ENCODE measurements at places on chromosomes 2 and 18.

GRCh38 chr2:75055142-75055819, 96.8 kb downstream of the POLE4 start:
- no peak for DNase-seq

DNA sequence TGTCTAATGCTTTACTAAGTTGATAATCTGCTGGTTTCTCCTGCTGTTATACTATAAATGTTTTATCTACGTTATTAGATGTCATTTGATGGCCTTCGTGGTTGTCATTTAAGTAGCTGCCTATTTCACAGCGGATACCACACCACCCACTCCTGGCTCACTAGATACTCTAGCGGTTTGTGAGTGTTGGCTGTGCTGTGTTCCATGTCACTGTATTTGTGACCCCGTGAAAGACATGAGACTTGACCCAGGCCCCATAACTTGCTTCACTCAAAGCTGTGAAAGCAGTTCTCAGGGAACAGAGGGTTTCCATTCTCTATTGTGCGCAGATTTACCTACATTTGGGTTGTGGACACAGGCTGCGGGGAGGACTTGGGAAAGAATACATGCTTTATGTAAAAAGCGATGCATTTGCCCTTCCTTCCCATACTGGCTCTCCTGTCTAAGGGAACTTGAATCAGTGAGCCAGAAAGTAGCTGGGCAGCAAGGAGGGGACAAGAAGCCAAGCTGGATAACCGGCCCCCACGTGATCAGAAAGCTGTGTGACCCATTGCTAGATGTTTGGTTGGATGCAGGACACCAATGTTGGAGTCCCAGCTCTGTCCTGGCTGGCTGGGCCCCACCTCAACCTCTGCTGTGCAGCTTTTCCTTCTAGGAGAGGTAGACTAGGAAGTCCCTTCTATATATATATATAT, 52.2 kb downstream of the PLB1 start:
- peak; percentile 43 for DNase-seq

DNA sequence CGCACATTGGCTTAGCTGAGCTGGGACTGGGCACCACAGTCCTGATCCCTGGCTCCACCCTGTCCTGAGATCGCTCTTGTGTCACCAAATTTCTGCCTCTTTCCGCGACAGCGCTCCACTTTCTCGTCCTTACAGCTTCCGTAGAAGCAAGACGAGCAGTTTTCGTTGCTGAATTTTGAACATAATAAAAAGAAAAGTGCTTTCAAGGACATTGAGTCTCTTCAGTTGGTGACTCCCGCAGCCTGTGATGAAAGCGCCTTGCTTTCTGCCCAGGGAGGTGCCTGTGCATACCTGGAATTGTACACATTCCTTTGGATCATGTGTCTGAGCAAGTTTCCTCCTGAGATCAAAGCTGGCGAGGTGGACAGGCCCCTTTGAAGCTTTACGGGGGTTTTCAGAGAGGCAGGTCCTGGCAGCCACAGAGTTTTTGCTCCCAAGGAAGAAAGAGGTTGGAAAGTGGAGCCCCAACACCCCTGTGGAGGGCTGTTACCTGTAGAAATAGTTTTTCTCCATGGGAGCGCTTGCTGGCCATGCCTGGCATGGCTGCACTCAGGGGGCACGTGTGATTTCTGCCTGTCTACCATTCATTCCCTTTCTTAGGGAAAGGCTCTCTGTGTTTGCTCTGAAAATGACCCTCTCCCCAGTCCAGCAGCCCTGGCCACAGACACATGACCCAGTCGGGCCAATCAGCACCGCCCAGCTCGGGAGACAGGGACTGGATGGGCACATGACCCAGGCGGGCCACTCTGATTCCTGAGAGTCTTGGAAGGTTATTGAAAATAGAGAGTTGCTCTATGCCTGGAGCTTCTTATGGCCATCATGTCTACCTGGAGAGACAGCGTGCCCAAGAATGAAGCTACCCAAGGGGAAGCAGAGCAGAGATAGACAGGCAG, 115.6 kb upstream of the OTOS start:
- no peak for DNase-seq

DNA sequence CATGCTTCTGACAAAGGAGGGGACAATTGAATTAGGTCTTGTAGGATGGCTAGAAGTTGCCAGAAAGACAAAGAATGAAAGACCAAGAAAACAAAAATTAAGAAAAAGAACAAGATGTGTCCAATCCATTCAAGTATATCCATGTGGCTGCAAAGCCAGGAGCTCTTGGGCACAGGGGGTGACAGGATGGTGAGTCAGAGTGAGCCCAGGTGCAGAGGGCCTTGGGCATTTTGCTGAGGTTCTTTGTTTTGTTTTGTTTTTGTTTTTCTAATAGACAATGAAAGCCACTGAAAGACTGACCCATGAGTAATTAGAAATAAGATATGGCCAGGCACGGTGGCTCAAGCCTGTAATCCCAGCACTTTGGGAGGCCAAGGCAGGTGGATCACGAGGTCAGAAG, 104.6 kb upstream of the KLHL29 start:
- DNase-seq, result no peak

- no peak for DNase-seq
Observed at GRCh38 chr2:36792951-36793350, 96.4 kb downstream of the VIT start.

DNA sequence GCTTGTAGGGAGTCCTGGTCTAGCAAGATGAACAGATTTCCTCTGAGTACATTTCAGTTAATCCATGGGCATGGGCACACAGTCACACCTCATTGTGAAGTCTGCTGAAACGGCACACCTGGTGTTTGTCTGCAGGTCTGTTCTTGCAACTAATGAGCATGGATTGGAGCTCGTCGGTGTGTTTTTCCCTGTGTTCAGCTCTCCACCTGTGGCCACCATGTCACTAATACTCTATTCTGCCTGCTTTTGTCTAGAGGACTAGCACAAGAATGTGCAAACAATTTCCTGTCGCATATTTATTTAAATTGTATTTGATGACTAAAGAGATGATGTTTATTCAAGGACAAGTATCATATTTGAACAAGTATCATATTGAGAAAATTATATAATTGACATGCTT, 24.5 kb upstream of the PPP4R1 start:
- DNase-seq, result no peak

DNA sequence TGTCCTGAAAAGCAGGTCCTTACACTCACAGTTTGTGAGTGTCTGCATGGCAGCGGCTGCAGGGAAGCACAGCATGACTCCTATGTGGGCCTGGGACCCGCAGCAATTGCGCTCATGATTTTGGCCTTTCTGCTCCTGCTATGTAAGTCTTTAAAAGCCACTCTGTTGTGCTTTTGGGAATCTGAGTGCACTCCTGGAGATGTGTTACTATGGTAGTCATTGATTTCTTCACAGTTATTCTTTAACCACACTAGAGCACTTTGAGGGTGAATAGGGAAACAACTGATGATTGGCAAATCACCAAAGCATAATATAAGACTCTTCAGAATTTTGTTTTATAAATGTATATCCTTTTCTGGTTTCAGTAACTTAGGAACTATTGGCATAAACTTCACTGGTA, 40.9 kb downstream of the DSG2 start:
- DNase-seq, result no peak

- DNase-seq, result no peak
Observed at GRCh38 chr2:16172324-16173175, 232.2 kb downstream of the MYCN start.

GRCh38 chr2:1642993-1643619, 101.2 kb downstream of the PXDN start:
- no peak for DNase-seq

GRCh38 chr2:206558492-206558891, 83.8 kb upstream of the FAM237A start:
- DNase-seq, result no peak

GRCh38 chr18:52992041-52992440, 652.0 kb downstream of the DCC start:
- DNase-seq, result no peak

- peak; percentile 19 for DNase-seq
Observed at GRCh38 chr18:11040823-11041656, 108.3 kb downstream of the PIEZO2 start.

DNA sequence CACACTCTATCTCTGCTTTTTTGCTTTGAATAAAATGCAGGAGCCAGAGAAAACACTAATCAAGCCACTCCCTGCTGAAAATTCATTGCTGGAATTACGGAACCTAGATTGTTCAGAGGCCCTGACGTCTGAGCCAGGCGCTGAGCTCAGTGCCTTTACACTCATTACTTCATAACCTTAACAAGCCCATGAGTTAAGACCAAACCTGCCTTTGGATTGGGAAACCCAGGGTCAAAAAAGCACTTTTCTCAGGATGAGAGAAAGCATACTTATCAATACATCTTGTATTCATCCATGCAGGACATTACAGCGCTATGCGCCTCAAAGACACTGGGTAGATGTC, 762 bp downstream of the INO80C start:
- no peak for DNase-seq

GRCh38 chr2:235564066-235564465, 70.2 kb downstream of the AGAP1 start:
- no peak for DNase-seq

- no peak for DNase-seq
Observed at GRCh38 chr18:55861266-55861665, 273.3 kb upstream of the TCF4 start.

DNA sequence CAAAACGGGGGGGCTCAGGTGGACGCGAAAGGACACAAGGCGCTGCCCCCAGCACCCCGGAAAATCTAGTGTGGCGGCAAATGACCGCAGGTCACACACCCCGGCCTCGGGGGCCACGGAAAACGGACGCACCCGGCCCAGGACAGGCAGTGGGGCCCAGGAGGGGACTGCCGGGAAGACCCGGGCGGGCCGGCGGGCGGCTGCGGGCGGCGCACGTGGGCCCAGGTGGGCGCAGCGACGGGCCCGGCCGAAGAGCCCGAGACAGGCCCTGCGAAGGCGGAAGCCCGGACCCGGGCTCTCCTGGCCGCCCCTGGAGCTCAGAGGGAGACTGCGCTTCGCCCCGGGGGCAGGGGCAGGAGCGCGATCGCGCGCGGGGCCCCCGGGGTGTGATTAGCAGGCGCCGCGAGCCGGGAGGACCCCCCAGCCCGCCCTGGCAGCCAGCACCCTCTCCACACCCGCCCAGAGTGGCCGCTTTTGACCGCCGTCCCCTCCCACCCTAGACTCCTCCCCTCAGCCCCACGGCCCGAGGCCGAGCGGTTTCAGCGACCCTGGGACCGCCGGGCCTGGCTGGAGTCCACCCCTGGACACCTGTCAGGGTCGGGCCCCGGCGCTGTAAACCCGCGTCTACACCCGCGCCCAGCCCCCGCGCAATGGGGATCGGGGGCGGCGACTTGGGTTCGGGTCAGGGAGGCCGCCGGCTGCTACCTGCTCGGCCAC, 773 bp downstream of the MBP start:
- DNase-seq, result peak; percentile 45

- DNase-seq, result no peak
Observed at GRCh38 chr2:179855673-179856072, 5.7 kb downstream of the ZNF385B start.

GRCh38 chr18:33427549-33427948, 13.0 kb downstream of the CCDC178 start:
- no peak for DNase-seq

DNA sequence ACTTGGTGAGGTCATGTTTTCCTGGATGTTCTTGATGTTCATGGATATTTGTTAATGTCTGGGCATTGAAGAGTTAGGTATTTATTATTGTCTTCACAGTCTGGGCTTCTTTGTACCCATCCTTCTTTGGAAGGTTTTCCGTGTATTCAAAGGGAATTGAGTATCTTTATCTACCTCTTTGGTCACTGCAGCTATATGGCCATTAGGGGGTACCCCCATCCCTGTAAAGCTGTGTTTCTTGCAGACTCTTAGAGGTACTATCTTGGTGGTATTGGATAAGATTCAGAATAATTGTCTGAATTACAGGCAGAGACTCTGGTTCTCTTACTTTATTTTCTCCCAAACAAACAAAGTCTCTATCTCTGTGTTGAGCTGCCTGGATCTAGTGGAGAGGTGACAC, 401.6 kb upstream of the FSIP2 start:
- DNase-seq, result no peak

DNA sequence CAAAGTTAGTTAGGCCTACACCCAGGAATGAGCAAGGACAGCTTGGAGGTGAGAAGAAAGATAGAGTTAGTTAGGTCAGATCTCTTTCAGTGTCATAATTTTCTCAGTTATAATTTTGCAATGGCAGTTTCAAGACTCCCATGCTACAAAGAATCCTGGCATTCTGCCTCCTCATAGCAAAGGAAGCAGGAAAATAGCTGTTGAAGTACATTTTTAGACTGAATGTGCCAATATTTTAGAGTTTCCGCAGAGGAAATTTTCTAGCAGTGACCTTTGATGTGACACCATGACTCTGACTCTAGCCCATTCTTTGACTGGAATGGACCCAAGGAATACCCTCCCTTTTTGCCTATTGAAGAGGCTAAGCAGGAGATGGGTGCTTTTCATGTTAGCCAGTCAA, 371.7 kb downstream of the PIK3C3 start:
- DNase-seq, result no peak
